AG08396 (cell line): ENCODE measurements at places on chromosomes 3 and 15.

- no peak for DNase-seq
These were observed 37.9 kb downstream of the RHCG start for GRCh38 chr15:89458440-89458839.

GRCh38 chr15:45804028-45804427, 169.2 kb downstream of the SQOR start:
- DNase-seq: no peak

DNA sequence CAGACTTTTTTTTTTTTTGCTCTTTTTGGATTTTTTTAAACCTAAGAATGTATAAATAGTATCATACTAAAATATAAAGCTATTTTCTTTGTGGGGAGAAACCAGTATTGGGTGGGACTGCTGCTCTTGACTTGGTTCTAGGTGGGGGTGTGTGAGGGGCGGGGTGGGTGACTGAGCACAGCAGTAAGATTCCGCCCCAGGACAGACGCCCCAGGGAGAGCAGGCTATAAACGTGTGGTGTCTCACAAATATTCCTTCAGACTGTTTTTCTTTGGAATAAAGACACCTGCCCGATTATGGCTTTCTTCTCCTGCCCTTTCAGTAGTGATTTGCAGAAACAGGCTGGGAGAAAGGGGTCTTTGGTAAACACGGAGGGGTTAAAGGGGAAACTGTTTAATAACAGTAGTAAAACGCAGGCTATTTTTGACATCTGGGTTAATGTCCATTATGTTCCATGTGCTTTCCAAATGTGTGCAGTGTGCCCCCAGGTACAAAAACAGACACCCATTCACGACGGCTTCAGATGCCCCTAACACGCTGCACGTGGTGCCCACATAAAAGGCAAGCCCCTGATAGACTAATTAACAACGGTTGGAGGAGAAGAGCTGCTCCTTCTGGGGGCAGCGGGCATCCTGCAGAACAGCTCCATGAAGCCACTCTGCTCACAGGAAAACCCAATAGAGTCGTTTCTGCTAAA, 28.6 kb upstream of the WNT5A start:
- DNase-seq: no peak

- DNase-seq: no peak
These were observed 1.5 kb upstream of the NMNAT3 start for GRCh38 chr3:139679220-139679775.

- no peak for DNase-seq
These were observed 27.9 kb upstream of the FAM174B start for GRCh38 chr15:92683511-92683834.

GRCh38 chr3:176623468-176624150, 573.7 kb downstream of the TBL1XR1 start:
- DNase-seq: no peak

GRCh38 chr3:128914966-128915645, 35.7 kb downstream of the ACAD9 start:
- DNase-seq: no peak

DNA sequence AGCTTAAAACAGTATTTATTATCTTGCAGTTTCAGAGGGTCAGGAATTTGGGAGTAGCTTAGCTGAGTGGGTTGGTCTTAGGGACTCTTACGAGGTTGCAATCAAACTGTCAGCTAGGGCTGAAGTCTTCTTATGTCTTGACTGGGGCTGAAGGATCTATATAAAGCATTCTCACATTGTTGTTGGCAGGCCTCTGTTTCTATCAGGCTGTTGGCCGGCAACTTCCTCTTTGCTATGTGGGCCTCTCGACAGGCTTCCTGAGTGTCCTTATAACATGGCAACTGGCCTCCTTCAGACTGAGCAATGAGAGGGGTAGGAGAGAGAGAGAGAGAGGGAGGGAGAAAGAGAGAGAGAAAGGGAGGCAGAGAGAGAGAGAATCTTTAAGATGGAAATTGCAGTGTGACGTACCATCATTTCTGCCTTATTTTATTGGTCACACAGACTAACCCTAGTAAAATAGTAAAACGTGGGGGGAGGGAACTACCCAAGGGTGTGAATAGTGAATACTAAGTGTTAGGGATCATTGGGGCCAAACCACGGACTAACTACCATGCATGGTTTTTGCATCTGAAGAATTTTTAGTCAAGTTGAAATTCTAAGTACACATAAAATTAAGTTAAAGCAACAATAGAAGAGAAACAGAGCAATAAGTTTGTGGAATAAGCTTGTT, 16.1 kb downstream of the FGF7 start:
- no peak for DNase-seq

DNA sequence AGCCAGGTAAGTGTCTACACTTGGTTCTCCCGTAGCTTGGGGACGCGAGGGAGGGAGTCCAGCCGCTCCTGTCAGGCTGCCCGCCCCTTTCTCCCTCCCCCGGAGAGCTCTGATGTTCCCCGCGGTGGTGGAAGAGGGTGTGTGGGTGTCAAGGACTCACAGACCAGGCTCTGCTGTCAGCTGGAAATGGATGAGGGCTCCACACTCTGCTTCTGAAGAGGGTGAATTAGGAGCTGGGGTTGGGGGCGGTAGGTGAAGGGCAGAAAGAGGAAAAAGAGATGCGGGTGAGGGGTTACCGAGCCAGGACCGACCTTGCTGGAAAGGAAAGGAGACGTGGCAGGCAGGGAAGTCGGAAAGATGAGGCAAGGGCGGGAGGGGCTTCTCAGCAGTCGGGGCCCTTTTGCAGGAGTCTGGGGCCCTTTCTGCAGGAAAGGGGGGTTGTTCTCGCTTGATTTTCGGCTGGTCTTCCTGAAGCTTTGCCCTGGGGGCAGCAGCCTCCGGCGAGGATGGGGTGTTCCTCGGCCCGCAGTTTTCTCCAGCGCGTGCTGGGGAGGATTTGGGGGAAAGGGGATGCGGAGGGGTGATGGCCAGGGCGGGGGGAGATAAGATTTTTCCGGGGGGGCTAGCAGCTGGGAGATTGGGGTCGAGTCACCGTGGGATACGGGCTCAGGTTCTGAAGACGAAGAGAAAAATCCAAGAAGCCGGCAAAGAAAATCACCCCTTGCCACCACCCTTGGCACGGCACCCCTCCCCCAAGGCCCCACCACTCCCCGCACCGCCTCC, 602 bp upstream of the BAHD1 start:
- peak; percentile 67 for DNase-seq
